Kidney (tissue), 22 donors: ENCODE measurements at places on chromosomes 7 and 10. TPM values are rescaled to one million over a fixed set of nuclear protein-coding genes. Genes with fewer than 3 reads are reported as not detected.

GRCh38 chr10:69570050-69570816 is 3.0 kb downstream of the NEUROG3 start:
- no peak for DNase-seq

GRCh38 chr7:141704112-141704511 is 2.1 kb upstream of the DENND11 start:
- DNase-seq: no peak

DNA sequence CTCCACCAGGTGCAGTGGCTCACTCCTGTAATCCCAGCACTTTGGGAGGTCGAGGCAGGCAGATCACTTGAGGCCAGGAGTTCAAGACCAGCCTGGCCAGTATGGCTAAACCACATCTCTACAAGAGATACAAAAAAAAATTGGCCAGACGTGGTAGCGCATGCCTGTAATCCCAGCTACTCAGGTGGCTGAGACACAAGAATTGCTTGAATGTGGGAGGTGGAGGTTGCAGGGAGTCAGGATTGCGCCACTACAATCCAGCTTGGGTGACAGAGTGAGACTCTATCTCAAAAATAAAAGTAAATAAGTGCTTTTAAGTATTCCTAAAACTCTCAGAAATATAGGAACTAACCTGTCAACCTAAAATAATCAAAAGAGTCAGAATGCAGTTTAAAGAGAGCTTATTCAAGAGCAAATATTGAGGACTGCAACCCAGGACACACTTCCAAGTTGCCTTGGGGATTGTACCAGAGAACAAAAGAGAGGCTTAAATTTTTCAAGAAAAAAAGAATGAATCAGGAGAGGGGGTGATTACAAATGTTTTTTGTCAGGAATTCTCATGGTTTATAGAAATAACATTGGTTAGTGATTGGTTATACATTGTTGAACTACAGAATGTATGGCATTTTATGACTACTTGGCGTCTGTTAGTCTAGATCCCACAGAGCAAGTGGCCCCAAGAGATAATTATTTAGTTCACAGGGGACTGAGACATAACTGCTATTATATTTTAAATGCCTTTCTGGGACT is 33.2 kb upstream of the PPP1R9A start:
- no peak for DNase-seq

GRCh38 chr7:1103009-1103788 is 15.3 kb downstream of the GPER1 start:
- DNase-seq: no peak

DNA sequence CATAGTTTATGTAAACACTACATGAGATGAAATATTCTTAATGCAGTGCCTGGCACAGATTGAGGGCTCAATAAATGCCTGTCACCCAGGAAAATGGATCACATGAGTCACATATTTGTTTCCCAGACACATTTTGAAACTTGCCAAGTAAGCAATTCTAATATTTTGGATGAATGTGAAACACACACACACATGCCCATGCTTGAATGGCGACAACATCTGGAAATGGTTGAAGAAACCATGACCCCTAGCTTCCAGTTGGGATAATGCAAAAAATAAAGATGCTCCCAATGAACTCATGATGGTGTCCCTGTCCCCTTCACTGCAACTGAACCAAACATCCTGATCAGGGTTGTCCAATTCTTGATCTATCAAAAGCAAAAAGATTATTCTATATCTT is 797.3 kb downstream of the XPNPEP1 start:
- DNase-seq: no peak

DNA sequence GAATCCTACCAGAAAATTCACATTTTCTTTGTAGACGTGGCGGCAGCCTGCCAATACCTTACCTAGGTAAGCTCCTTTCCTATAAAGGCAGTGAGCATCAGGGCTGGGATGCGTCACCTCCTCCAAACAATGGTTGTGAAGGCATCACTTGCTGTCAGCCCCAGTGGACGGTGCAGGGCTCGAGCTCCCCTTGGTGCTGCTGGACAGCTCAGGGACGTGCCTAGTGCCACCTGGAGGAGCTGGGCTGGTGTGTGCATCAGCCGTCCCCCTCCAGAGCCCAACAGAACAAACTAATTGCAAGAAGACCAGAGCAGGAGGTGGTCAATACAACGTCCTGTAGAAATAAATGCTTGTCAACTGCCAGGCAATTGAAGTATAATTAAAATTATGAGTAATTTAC is 517.5 kb upstream of the FOXK1 start:
- DNase-seq: no peak

- no peak for DNase-seq
These were observed 254.2 kb upstream of the C7orf33 start for GRCh38 chr7:148336411-148336810.

DNA sequence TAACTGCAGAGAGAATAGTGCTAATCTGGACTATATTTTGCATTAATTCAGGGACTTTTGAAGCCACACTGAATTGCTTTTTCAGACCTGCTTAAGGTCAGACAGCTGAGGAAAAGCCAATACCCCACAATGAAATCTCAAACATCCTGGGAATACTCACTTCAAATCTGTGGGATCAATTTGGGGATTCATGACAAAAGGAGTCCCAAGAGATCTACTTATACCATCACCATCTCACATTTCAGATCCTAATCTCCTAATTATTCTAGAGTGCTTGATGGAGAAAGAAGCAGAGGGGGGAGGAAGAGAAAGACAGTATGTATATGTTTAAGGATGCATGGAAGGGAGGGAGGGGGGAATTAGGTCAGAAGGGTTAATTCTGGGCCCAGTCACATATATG is 202.2 kb downstream of the CACNA2D1 start:
- DNase-seq: no peak

DNA sequence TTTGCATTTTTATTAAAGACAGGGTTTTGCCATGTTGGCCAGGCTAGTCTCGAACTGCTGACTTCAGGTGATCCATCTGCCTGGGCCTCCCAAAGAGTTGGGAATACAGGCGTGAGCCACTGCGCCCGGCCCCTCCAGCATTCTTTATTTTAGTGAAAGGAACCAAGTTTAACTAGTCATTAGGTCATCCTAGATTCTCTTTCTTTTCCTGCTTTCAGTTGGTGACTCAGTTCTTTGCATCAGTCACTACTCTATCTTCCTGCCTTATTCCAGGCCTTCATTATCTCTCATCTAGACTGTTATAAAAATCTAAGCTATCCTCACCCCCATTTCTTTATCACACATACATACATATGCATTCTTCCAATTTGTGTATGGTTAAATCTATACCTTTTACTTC is 63.7 kb downstream of the PRSS58 start:
- DNase-seq: no peak

GRCh38 chr7:25395976-25396375 is 167.7 kb upstream of the NPVF start:
- DNase-seq: no peak

DNA sequence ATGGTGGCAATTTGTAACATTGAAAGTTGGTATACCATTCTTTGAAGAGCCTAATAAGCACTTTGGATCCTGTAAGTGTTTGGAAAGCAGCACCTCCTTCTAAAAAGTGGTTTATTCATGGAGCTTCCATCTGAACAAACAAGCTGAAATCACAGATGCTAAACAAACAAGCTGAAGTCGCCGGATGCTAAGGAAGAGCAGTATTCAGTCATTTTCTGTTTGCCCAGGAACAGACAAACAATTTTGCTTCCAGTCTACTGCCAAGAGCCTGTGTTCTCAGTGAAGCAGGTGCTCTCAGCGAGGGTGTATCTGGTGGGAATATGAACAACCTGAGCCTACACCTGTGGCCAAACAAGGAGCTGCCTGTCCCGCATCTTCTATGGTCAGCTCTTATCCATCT is 6.3 kb downstream of the COL28A1 start:
- DNase-seq: no peak

DNA sequence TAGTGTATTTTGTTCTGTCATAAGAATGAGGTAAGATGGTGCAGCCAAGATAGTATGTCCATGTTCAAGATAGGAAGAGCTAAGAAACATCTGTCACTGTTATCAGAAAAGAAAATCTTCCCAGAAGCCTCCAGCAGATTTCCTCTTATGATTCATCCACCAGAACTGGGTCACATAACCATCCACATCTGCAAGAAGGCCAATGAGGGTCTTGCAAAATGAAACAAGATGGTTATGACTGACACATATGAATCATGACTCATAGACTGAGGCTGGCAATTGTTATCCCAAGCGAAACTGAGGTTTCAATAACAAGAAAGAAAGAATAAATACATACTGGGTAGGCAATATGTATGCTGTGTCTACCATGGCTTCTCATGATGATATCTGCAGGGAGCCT is 30.3 kb downstream of the CCNJ start:
- DNase-seq: no peak

- no peak for DNase-seq
These were observed 244.2 kb downstream of the MAD1L1 start for GRCh38 chr7:1988533-1988930.

- DNase-seq: no peak
These were observed 26.3 kb upstream of the IFRD1 start for GRCh38 chr7:112423987-112424386.

DNA sequence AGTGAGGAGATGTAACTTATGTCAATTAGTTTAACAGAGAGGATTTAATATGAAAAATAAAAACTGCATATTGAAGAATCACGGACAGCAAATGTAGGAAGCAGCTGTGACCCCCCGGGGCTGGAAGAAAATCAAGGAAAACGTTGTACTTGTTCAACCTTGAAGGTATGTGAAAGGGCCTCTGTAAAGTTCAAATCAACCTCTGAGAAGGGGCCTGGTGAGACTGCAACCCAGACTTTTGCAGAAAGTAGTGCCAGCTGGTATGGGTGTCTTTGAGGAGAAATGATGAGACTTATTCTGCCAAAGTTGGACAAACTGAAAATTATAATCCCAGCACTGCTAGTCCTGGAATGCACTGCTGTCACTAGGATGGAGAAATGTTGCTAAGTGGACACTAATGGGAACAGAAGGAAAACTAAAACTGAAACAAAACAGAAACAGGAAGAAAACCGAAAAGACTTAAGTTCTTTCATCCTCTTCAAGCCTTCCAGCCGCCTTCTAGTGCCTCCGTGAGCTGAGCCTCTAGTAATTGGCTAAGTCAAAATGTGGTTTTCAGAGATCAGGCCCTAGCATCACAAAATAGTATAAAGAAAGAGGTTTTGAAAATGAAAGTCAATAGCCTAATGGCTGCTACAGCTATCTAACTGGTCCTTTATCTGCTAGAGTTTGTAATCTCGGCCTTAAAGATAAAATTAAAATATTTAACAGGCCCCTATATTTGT is 253.7 kb upstream of the SORCS1 start:
- no peak for DNase-seq

DNA sequence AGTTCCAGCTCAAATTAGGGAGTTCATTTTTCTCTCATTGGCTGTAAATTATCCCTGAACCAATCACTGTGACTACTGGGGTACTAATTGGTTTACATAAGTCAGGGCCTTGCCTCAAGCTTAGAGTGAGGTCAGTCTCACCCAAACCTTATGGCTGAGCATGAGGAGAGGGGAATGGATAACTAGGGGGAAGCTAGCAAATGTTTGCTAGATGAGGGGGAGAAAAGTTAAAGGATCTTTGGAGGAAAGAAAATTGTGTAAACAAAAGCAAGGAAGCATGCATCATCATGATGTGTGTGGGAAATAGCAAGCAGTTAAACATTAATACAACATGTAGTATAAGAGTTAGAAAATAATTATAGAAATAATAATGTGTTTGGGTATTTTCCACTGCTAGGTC is 121.9 kb downstream of the BBS9 start:
- DNase-seq: peak; percentile 8

GRCh38 chr7:52956379-52956915 is 79.0 kb upstream of the POM121L12 start:
- no peak for DNase-seq

GRCh38 chr7:54664235-54665228 is 94.5 kb downstream of the SEC61G start:
- DNase-seq: peak; percentile 88

GRCh38 chr10:61271127-61271780 is 181.9 kb downstream of the TMEM26 start:
- DNase-seq: no peak

DNA sequence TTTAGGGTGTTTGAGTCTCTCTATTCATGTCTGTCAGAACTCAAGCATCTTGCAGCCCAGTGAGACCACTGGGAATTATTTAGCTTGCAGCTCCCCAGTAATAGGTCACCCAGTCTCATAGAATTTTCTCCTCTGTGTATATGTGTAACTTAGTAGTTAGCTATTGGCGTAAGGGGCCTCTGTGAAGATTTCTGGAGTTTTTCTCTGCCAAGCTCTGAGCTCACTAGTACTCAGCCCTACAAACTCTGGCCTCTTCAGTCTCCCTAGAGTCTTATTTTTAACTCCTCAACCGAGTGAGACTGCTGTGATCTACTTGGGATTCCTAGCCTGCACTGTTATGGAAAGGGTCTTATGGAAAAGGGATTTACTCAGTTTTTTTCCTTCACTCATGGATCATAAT is 90.2 kb downstream of the PPP1R9A start:
- DNase-seq: no peak

- peak; percentile 58 for DNase-seq
These were observed 1.1 kb downstream of the TRRAP start for GRCh38 chr7:98879198-98879978.

GRCh38 chr10:114271075-114271778 is 32.2 kb downstream of the VWA2 start:
- DNase-seq: no peak

DNA sequence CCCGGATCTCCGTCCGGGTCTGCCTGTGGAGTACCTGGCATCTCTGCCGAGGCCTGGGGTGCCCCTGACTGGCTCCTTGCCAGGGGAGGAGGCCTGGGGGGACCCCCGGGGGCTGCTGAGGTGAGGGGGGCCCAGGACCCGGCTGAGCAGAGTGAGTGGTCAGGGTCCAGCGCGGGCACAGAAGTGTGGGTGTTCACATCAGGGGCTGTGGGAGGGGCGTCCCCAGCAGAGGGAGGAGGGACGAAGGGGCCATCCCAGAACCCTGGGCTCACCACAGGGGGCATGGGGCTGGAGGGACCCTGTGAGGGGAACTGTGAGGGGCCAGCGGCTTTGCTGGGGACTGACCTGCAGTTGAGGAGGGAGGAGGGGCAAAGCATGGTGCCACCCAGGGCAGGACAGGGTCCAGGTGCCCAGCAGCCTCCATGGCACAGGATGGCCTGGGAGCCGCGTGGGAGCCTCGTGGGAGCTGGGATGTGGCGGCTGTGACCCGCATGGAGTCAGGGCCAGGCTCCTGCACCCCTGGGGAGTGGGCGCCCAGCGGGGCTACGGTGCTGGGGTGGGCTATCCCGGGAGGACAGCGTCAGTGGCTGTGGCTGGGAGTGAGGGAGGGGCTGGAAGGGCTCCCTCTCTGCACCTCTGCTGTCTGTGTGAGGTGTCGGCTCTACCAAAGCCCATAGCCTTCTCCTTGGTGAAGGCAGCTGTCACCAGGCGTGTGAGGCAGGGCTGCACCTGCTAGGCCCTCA is 91.2 kb downstream of the DNAJB6 start:
- peak; percentile 66 for DNase-seq

GRCh38 chr10:36393801-36394200 is 731.6 kb upstream of the ANKRD30A start:
- no peak for DNase-seq

The PAPSS2 gene
- polyA plus RNA-seq: 23.5 TPM

The HOXA9 gene
- polyA plus RNA-seq: 36.7 TPM

The KIAA1549 gene
- polyA plus RNA-seq: 1.8 TPM

The SPRN gene
- not detected for polyA plus RNA-seq

The ZNF488 gene
- 4.0 TPM for polyA plus RNA-seq

The STRIP2 gene
- 9.0 TPM for polyA plus RNA-seq

The AQP1 gene
- 617 TPM for polyA plus RNA-seq

The CCDC71L gene
- polyA plus RNA-seq: 9.4 TPM

The BLNK gene
- 28.5 TPM for polyA plus RNA-seq

The TMEM229A gene
- polyA plus RNA-seq: not detected

The CARD11 gene
- polyA plus RNA-seq: 0.22 TPM

The GPR85 gene
- 0.65 TPM for polyA plus RNA-seq

The MGMT gene
- 70.0 TPM for polyA plus RNA-seq

The SPDYE9 gene
- not detected for polyA plus RNA-seq
